NCI-H446 treated with DMSO at 0.1 percent for 48 hours (cell line): ENCODE measurements at places on chromosomes 6 and 20.

DNA sequence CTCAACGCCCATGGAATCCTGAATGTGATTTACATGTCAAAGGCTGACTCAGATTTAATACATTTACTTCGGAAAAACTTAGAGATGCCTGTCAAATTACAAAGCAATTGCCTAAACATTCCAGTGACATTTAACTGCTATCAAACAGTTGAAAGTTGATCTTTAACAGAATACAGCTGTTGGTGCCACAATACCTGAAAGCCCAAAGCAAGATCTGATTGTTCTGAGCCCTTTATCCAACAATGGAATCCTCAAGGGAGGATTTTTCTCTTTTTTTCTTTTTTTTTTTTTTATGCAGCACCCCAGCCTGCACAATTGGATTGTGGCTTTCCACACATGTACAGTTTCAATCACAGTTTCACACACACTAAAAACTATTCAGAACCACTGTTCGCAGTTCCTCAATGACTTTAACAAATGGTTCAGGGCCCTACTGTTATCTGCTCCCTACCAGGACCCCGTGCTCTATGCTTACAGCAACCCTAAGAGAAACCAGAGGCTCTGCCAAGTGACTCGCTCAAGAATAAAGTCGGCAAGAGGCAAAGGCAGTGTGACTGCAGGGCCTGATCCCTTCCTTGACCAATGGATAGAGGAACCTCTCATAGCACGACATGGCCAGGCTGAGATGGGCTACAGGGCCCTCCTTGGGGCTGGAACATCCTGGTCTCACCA lies 33.3 kb downstream of the EPB41L2 start:
- DNase-seq = no peak

DNA sequence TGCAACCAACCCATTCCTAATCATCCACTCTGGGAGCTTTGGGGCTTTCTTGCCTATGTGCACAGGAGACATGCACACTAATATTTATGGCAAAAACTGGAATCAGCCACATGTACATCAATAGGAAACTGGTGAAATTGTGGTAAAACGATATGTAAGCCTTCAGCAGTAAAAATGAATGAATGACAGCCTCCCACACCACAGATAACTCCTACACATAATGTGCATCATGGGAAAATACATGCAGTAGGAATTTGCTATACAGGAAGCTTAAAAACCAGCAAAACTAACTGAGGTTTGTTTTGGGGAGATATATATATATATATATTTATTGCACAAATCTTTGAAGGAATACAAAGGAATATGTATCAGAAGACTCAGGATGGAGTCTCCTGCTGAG lies 47.6 kb downstream of the HLA-G start:
- DNase-seq = no peak

- no peak for DNase-seq
Measured at GRCh38 chr20:58246346-58246745, 17.9 kb upstream of the ANKRD60 start.

- no peak for DNase-seq
Measured at GRCh38 chr6:20933057-20933788, 399.0 kb downstream of the CDKAL1 start.

DNA sequence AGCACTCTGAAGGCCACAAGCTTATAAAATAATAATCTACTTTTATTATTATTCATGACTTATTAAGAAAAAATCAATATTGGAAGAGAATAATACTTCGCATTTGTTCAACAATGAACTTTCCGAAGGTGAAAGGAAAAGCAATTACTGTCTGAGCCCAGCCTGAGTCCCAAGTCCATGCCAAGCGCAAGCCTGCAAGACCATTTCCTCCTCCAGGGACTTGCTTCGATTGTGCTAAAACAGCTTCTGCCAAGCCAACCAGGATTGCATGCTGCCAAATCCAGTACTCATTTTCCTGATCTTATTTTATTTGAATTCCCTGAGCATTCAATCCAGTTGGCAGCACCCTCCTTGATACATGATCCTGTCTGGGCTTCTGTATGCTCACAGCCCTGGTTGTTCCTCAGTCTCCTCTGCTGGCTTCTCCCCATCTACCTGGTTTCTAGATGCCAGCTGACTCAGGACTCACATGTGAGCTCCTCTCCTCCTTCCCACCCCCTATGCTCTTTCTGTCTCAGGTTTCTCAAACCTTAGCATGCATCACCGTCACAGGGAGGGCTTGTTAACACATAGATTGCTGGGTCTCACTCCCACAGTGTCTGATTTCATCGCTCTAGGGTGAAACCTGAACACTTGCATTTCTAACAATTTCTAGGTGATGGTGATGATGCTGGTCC lies 55.9 kb upstream of the PSMF1 start:
- DNase-seq = peak; percentile 31

GRCh38 chr6:3328796-3329195 lies 70.0 kb downstream of the PSMG4 start:
- DNase-seq = no peak

DNA sequence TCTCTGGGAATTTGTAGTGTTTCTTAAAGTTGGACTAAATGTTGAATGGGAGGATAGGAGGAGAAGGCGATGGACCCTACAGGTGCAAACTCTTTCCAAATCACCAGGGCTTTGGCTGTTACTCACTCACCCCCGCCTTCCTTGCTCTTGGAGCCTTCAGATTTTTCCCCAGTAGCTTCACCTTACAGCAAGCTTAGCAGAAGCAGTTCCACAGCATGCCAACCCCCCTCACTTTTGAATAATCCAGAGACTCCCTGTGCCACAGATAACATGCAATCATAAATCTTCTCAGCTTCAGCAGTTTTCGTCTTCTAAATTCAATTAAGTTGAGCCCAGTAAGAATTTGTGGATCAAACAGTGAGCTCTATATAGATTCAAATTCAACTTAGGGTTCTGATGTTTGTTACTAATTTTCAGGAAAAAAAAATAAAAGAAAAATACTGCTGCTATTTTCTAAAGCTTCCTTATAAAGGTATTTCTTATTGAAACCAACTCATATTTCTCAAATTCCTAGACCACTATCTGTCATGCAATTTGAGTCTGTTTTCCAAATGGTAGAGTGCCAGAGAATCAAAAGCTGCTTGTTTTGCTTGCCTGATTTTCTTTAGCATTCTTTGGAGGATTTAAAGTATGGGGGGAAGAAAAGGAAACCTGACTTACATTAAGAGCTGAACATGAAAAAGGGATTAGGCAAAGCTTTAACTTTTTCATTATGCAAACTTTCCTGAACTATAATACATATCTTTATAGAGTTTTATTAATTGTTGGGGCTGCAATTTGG lies 166.4 kb downstream of the EYA4 start:
- no peak for DNase-seq

DNA sequence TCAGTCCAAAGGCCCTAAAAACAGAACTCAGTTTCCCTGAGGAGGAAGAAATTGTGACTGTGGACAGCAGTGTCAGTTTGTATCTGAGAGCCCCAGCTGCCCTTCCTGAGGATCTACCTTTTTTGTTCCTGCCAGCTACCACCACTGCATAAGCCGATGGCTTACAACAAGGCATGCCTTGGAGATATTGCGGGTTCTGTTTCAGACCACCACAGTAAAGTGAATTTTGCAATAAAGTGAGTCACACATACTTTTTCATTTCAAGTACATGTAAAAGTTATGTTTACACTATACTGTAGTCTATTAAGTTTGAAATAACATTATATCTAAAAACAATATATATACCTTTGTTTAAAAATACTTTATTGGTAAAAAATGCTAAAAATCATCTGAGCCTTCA lies 9.6 kb upstream of the CST3 start:
- no peak for DNase-seq

DNA sequence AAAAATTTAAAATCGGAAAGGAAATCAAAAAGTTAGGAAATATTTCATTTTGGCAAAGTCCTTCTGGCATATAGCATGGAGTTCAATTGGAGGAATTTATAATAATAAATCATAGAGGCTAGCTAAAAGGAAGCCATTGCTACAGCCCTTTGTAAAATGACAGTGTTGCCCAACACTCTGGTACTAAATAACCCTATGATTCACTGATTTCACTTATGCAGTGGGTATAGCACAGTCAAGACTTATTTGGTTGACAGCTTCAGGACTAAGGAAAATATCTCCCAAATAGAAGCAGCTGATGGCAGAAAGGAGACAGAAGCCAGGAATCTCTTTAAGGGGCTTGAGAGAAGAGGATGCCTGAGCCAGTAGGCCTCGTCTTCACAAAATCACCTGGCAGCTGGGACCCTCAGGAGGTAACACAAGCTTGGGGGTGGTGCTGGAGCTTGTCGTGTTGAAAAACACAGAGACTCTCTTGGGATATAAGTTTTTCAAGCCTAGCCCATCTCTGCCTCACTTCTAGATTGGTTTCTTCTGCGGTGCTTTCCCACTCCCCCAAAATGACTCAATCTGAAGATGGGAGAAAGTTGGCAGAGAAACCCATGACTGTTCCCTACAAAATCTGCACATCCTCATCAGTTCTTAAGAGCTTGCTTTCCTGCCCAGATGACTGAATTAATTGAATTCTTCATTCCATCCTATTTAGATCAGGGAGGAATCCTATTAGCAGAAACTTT lies 38.4 kb upstream of the EYA4 start:
- DNase-seq = peak; percentile 38

DNA sequence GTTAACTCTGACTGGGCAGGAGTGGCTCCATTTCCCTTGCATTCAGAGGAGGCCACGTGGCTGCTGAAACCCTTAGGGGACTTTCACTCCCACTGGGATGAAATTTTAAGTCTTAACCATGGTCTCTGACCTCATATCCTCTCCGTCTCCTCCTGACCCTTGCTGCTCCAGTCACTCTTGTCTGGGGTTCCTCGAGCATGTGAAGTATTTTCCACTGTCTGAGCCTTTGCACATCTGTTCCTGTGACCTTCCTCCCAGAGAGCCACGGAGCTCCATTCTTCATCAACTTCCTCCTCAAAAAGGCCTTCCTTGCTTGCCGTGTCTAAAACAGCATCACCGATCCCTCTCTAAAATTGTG lies 153.0 kb upstream of the UST start:
- DNase-seq = no peak

DNA sequence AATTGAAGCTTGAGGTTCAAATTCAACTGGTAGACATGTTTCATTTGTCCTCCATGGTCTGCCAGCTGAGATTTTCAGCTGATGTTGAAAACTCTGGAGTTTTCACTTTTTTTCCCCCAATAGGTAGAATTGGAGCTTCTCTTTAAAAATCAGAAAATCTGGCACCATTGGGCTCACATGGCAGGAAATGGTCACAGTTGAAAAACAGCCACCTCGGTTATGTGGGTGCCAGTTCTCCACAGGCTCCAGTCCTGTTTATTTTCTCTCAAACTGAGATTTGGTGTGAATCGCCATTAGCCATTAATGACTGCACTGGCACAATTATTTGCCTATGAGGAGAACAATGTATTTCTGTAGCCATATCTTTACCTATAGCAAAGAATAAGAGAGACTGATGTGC lies 171.4 kb upstream of the TFAP2D start:
- no peak for DNase-seq

DNA sequence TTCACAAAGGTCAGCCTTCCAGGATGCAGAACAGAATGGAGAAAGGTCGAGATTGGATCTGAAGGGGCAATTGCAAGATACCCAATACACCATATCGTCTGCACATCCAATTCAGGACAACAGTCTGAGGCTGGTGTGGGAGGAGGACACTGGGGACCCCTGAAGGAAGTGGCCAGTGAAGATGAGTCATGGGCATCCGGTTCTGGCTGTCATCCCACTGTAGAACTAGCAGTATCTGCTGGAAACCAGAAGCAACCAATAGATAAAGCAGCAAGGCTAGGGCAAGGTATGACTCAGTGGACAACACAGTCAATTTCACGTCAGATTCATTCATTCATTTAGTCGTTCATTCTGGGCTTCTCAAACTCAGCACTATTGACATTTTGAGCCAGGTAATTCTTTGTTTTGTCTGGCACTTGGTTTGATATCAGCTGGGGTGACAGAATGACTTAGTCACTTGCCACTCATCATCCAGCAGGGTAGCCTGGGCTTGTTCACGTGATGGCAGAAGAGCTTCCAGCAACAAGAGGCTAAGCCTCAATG lies 30.3 kb upstream of the SHLD1 start:
- DNase-seq = no peak

GRCh38 chr20:46316984-46317684 lies 8.8 kb upstream of the CDH22 start:
- DNase-seq = no peak

GRCh38 chr6:4178737-4179333 lies 43.5 kb upstream of the ECI2 start:
- no peak for DNase-seq

DNA sequence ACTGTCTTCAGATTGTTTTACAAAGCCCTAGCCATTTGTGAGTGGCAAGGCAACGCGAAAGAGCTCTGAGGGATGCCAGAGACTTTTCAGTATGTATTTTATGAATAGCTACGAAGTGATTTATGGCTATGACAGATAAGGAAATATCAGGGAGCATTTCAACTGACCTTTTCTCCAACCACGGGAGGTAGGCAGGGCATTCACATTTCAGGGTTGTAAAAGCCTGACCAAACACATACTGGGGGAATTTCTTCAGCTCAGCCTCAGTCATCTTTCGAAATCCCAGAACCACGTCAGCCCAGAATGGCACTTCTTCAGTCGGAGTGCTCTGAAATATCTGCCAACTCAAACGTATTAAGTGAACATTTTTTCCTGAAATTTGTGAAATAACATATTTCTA lies 10.8 kb downstream of the DDO start:
- no peak for DNase-seq

DNA sequence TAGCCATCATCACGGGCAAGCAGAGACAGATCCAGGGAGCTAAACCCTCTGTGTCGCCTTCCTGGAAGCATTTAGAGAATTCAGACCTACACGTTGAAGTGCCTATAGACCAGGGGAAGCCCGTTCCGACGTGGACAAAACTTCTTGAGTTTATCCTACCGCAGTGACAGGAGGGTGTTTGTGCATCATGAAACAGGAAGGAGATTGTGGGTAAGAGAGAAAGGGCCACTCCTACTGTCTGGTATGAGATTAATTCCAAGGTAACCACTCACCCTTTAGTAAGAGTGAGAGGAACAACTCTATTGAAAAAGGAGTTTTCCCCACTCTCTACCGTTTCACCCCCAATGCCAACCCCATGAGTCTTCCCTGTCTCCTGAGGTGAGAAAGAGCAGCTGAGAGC lies 133.7 kb downstream of the TFAP2C start:
- no peak for DNase-seq

- DNase-seq = no peak
Measured at GRCh38 chr6:105121981-105122380, 57.8 kb downstream of the POPDC3 start.
